Natural killer cell (primary cell): ENCODE measurements at places on chromosomes 3 and 15. TPM values are rescaled to one million over a fixed set of nuclear protein-coding genes. Genes with fewer than 3 reads are reported as not detected.

- no peak for DNase-seq
Measured at GRCh38 chr15:89172921-89173320, 48.5 kb downstream of the RLBP1 start.

- no peak for DNase-seq
Measured at GRCh38 chr3:138418601-138419206, 15.7 kb upstream of the ESYT3 start.

- DNase-seq, result no peak
Measured at GRCh38 chr3:142117056-142117851, 32.1 kb downstream of the TFDP2 start.

DNA sequence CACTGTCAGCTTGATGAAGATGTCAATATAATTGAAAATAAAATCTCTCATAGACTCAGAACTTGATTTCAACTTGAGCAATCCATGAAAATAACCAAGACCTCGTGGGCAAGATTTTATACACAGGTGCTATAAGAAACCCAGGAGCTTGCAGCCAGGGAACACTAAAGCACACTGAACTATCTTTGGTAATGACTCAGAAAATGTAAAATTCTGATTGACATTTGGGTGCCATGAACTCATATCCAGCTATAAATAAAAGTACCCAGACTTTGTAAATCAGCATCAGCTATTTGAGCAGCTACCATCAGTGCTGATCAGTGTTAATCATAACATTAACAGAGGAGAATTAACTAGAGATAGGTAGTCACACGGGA, 61.5 kb downstream of the PLCH1 start:
- no peak for DNase-seq

DNA sequence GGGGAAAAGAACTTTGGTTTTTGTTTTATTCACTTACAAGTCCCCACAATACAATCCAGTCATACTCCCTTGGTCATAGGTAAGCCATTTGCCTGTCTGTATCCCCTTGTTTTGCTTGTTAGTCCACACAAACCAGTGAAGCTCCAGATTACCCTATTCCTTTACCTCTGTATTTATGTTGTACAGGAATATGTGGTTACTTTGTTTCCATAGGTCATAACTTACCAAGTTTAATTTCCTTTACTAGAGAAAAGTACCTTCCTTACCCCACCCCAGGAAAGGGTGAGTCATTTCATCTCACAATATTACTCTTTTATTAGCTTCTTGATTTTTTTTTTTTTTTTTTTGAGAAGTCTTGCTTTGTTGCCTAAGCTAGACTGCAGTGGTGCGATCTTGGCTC, 113.4 kb upstream of the LRRFIP2 start:
- no peak for DNase-seq

- DNase-seq, result no peak
Measured at GRCh38 chr15:77784361-77785292, 151.9 kb upstream of the LINGO1 start.

DNA sequence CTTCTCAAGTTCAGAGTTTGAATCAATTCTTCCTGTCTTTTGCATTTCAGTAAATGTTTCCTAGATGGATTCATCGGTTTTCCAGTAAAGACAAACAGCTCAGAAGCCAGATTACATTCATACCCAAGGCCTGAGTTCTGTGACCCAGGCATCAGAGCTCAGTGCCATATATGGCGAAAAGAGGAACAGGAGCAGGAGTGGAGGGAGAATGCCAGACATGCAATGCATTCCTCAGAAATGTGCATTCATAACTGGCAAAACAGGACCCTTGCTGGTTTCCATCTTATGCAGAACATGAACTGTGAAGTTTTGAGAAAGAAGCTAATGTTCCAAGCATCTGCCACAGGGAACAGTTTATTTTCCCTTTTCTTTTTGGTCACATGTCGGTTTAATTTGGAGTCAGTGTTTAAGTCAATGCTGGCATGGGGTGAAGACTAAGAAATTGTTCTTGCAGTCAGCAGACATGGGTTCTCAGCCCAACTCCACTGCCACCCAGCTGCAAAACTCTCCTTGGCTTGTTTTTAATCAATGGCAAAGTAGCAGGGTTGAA, 116.5 kb downstream of the LPP start:
- no peak for DNase-seq

GRCh38 chr3:43094381-43094780, 11.5 kb downstream of the POMGNT2 start:
- no peak for DNase-seq

DNA sequence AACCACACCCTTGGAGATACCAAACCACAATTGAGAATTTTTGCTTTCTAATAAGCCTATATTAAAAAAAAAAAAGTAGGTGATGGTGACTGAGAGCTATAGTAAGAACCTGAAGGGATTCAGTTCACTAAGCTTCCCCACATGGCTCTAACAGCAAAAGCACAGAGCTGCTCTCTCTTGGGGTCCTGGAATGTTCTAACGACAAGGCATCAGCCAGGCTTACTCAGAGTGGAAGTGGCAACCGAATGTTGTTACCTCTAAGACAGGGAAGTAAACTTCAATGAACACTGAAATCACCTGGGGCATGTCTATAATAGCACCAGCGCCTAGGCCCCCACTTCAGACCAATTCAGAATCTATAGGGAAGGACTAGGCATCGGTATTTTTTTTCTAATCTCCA, 397.7 kb downstream of the MAGI1 start:
- DNase-seq, result no peak

GRCh38 chr15:40763801-40764628, at the start of gene GCHFR:
Gene GCHFR (plus strand): TSS chr15:40764068. CDS start chr15:40764181, 113 bp downstream.
- peak; percentile 54 for DNase-seq

- DNase-seq, result no peak
Measured at GRCh38 chr15:89443581-89443980, 52.8 kb downstream of the RHCG start.

DNA sequence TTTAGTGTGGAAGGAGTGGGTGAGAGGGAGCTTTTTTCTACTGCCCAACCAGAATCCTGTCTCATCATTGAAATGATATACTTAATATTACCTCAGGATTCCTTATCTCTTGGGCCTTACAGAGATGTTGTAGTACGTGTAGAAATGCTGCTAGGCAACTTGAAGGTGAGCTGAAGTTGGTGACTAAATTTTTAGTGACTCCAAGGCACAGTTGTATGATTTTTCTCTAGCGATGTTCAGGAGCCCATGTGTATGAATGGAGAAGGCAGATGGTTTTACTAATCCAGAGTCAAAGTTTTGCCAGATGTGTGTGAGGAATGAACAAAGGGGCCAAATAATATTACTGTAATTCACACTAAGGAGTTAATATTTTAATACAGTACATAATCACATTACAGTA, 42.8 kb upstream of the TEX9 start:
- no peak for DNase-seq

GRCh38 chr3:196998966-196999760, 30.5 kb downstream of the MELTF start:
- DNase-seq, result no peak

DNA sequence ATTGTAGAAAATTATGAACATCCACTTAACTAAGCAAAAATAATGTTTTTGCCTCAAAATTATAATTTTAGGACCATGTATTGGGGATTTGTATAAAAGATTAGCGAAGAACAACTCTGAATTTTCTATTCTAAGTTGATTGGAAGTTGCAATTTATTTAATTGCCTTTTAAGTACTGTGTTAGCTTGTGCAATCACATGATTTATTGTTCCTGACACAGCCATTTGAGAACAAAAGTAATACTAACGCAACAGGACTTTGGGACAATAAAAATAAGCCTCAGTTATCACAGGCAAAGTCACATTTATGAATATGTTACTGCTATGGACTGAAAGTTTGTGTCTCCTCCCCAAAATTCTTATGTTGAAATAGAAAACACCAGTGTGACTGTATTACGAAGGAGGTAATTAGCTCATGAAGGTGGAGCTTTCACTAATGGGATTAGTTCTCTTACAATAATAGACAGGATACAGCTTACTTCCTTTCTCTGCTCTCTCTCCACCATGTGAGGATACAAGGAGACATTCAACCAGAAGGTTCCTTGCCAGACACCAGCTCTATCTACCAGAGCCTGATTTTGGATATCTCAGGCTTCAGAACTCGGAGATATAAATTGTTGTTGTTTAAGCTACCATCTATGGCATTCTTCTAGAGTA, 745.9 kb downstream of the ZBBX start:
- DNase-seq, result no peak

DNA sequence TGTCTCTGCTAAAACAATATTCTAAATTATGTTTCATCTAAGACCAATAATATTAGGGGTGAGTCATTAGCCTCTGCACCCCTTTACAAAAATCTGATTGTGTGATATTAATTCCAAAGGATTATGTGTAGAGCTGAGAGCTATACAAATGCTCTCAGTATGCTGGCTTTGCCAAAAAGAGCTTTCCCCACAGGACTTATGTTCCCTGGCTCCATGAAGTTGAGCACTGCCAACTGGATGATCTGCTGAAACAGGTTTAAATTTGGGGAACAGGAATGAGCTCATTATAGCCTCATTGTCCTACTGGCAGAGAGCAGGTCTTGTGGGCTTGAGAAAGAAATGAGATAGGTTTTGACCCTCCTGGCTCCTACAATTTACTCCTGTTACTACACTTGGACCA, 347.8 kb upstream of the LMCD1 start:
- DNase-seq, result no peak

DNA sequence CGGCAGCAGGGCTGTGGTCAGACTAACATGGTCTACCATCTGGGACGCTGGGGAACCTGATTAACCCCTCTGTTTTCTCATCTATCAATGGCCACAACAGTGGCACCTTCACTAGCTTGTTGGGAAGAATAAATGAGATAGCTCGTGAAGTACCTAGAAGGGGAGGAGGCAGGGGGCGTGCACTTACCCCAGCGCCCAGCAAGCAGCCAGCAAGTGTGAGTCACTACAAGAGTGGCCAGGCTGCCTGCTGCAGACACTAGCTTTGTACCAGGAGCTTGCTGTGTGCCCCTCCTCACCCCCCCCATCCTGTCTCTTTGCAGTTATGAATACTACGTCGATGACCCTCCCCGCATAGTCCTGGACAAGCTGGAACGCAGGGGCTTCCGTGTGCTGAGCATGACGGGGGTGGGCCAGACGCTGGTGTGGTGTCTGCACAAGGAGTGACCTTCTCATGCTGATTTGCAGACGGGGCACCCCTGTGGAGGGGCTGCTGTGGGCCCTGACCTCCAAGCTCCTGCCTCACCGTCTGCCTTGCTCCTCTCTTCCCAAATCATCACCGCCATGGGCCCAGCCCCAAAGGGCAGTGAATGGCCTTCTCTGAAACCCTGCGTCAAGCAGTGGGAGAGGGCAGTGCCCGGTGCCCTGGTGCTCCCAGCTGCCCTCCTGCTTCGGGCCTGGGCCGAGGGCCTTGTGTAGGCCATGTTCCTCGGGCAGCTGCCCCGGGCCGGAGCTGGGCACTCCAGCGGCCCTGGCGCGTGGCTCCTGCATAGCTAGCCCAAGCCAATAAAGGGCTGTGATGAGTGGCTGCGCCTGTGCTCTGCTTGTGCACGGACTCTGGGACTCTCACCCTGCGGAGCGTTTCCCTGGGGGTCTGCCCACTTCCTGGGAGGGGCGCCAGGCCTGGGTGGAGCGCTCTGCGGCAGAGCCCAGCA, 2.6 kb upstream of the C15orf62 start:
- no peak for DNase-seq

GRCh38 chr3:156527060-156527459, 27.9 kb downstream of the SSR3 start:
- no peak for DNase-seq

- no peak for DNase-seq
Measured at GRCh38 chr3:10929978-10930665, 62.4 kb upstream of the SLC6A1 start.

DNA sequence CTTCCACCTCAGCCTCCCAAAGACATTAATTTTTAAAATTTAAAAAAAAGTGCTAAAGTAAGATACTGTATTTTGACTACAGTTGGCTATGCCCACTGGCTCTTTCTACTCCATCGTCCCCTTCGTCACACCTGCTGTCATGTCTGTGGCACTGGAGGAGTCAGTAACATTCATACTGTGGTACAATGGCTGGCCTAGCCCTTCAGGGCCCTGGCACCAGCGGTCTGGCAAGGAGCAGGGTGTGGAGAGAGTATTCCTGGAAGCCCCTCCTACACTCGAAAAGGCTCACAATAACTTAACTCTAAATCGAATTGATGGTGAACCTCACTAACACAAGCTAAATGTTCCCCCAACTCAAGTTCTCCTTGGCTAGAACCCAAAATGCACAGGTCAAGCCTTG, 89.7 kb upstream of the RASGRF1 start:
- no peak for DNase-seq

GRCh38 chr3:6825524-6825923, 35.4 kb upstream of the GRM7 start:
- no peak for DNase-seq

DNA sequence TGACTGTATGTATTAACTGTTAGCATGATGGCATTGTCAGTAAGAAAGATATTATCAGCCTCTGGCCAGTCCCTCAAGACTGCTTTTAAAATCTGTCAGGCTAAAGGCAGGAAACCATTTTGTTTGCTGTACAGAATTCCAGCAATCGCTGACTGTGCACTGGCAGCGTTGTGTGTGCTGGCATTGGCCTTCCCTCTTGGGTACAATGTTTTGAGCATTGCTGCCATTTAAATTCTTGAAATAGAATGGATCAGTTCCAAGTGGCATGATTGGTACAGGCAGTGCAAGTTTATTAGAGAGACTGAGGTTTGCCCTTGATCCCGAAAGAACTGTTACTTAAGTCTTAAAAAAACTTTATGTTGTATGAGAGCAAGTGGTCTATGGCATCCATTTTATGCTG, 788.7 kb downstream of the OTOL1 start:
- DNase-seq, result no peak

DNA sequence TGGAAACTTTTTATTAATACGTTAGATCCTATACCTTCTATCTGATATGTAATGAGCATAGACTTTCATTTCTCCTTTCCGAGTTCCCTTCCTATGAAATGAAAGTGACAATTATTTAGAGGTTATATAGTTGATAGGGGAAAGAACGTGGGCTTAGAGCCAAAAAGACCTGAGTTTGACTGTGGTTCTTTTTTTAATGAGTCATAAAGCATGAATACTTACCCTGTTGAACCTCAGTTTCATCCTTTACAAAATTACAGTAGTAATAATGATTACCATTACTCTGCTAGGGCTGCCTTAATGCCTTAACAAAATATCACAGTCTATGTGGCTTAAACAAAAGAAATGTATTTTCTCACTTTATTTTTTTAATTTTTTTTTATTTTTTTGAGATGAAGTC, 75.9 kb downstream of the AGBL1 start:
- DNase-seq, result no peak

MEX3B gene
- total RNA-seq, result 2.4 TPM

ROBO2 gene
- not detected for total RNA-seq

GOLGA8S gene
- total RNA-seq, result 6.0 TPM

CDHR4 gene
- not detected for total RNA-seq

AAGAB gene
- 42.5 TPM for total RNA-seq

CAND2 gene
- total RNA-seq, result 1.2 TPM

C3orf49 gene
- total RNA-seq, result not detected

SLC28A1 gene
- total RNA-seq, result not detected

GNAT1 gene
- not detected for total RNA-seq
